ENCODE measurements at places on chromosomes 2 and 18.

GRCh38 chr2:147098940-147099339 lies 745.9 kb upstream of the ACVR2A start:
- DNase-seq: no peak

DNA sequence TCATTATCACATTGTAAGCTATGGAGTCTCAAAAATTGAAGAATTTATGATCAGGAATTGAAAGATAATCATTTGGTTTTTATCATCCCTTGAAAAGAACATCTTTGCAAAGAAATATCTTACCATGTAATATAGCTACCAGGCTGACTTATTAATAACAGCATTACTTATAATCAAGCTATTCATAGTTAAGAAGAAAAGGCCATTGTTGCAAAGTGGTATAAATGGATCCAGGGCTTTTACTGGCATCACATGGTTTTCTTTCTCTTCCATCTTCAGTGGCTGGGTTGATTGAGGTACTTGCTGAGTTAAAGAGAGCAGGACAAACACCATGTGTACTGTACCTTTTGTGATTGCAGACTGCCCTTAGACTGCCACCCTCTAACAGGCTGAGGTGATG lies 39.6 kb downstream of the MFSD6 start:
- no peak for DNase-seq

DNA sequence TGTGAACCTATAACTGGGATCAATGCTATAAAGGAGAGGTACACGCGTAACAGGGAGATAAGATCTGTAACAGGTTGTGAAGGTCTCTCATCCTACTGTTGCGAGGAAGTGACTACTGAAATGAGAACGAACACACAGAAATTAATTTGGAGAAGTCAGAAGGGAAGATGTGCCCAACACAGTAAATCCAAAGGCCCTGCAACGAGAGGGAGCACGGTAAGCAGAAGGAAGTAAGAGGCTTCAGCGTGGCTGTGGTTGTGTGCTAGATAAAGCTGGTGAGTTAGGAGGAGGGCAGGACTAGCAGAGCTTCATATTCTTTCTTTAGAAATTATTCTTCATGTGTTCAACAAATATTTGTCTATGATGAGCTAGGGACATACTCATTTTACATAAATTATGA lies 2.5 kb upstream of the ATG16L1 start:
- no peak for DNase-seq

GRCh38 chr2:168766600-168766999 lies 35.8 kb upstream of the NOSTRIN start:
- DNase-seq: no peak

DNA sequence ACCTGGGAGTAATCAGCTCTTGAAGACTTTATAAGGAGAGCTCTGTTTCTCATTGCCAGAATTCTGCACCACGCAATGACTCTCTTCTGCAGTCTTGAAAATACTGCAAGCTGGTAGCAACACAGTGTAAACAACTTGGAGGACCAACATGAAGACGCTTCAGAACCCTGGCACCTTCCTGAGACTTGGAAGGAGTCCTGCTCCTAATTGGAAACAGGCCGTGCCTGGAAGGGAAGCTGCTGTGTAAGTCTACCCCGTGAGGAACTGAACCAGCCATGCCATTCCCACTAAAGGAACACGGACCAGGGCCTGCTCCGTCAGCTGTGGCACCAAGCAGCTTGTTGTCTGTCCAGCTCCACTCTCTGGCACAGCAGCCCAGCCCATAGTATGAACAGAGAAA lies 171.1 kb downstream of the PAX3 start:
- no peak for DNase-seq

GRCh38 chr2:55796121-55796520 lies 102.5 kb upstream of the PNPT1 start:
- DNase-seq: no peak

GRCh38 chr18:52319424-52319983 lies 20.5 kb upstream of the DCC start:
- DNase-seq: no peak

GRCh38 chr18:79608999-79609461 lies 70.6 kb upstream of the CTDP1 start:
- DNase-seq: no peak

DNA sequence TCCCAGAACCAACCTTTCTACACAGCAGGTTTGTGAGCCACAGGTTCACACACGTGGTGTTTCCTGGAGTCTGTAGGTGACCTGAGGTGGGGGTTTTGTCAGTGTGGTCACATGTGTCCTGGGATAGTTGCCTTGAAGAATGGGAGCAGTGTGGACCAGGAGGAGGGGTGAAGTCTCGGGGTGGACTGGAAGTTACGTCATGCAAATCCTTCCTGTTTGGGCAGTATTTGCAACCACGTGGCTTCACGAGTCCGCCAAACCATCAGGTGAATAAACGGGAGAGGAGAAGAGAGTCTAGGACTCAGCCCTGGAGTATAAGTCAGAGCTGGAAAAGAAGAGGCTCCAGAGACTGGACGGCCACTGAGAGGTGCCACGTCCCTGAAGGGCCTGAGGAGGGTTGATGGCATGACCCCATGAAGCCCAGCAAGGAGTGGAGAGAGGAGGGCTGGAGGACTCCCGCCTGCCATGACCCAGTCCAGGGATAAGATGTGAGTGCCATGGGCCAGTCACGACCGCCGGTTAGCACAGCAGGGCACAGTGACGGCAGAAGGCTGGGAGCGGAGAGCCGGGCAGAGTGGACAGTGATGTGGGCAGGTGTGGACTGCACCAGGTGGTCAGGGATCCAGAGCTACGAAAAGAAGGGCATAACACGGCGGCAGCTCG lies 16.5 kb downstream of the LPIN1 start:
- no peak for DNase-seq

DNA sequence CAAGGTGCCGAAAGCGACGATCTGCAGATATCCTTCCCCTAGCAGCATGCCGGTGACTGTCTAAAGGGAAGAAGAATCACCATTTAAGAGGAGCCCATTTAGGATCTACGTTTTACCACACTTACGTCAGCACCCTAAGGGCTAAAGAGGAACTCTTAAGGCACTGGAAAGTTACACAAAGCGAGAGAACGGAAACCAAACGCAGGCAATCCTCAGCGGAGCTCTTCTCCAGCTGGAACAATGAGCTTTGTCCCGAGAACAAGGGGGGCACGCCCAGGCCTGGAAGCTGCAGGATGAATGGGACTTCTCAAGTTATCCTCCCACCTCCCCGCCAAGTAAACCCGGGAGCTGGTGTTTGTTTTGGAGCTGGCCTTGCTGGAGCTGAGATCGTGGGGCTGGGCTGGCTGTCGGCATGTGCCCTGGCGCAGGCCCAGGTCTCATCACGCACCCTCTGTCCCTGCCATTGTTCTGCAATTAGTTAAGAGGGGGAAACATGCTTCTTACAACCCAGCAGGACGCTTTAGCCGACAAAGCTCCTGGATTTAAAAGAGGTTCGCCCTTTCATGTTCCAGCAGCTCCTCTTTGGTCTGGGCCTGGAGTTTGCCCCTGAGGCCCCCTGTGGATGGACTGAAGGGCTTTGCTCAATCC lies 36.4 kb downstream of the PXDN start:
- no peak for DNase-seq

GRCh38 chr2:233468741-233469110 lies 97.9 kb downstream of the USP40 start:
- no peak for DNase-seq

DNA sequence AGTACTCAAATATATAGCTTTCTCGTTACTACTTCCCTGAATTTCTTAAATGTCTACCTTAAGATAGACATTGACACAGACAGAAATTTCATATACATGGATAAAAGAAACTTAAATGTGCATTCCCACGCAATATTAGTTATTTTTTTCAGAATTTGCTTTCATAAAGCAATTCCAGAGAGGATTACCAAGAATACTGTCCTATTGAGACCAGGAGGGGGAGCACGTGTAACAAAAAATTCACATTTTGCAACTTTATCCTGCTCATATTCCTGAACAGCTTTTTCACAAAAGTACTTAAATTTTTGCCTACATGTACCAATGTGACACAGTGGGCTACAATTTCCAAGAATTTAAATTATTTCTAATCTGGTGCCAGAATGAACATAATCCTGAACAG lies 30.7 kb upstream of the ERCC3 start:
- peak; percentile 25 for DNase-seq

- peak; percentile 12 for DNase-seq
Measured at GRCh38 chr18:53567929-53568574, 656.4 kb downstream of the MBD2 start.

- no peak for DNase-seq
Measured at GRCh38 chr2:23058435-23058834, 326.5 kb upstream of the KLHL29 start.

- no peak for DNase-seq
Measured at GRCh38 chr18:29430416-29430815, 1253.5 kb upstream of the CDH2 start.

DNA sequence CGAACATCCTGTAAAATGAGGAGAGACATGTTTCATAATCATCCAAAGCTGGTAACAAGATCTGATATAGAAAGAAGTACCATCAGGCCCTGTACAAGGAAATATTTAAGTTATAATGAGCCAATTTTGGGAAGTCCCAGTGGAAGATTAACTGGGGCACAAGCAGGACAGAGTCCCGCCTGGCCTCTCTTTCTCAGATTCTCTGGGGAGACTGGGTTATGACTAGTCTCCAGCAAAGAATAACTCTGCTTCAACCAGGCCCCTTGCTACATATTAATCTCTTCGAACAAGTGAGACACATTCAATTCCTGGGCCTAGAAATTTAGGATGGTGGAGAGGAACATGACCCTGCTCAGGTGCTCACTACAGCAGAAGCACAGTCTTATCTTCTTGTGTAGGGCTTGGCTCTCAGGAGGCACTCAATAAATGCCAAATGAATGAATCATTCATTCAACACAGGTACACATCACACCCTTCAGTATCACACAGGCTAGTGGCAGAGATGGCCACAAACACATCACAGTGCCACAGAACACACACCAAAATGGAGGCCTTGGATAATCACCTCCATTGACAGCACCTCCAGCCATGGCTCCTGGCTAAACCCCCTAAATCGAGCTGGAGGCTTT lies 46.4 kb upstream of the RNF152 start:
- no peak for DNase-seq

DNA sequence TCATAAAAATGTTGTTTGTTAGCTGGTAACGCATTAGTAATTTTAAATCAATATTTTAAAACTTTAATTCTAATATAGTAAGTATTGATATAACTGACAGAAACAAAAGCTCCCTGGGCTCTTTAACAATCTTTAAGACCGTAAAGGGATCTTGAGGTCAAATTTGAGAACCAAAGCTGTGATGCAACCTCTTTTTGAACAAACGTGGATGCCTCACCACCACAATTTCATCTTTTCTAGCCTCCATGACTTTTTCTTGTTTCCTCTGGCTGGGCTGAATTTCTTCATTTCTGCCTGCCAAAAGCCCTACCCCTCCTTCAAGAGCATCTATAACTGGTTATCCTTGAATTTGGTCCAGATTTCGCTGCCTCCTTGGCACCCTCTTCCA lies 563 bp upstream of the POLE4 start:
- DNase-seq: no peak

GRCh38 chr2:144927429-144927828 lies 407.5 kb upstream of the ZEB2 start:
- DNase-seq: no peak

GRCh38 chr2:238182362-238182761 lies 21.1 kb downstream of the ILKAP start:
- DNase-seq: no peak

- no peak for DNase-seq
Measured at GRCh38 chr18:12968619-12969018, 20.8 kb downstream of the SEH1L start.

DNA sequence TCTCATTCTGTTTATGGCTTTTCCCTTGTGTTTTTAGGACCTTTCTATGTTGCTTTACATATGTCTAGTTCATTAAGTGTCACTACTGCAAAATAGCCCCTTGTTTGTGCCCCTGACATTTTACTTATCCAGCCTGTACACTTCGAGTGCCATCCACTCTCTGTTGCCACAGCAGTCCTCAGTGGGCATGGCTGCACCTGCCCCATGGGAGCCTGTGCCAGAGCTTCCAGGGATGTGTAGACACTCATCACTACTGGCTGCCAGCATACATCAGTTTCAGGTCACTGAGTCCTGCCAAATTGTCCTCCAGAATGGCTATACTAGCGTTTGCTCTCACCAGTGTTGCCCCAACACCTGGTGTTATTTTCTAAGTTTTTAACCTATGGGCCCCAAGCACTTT lies 80.4 kb downstream of the ARMC9 start:
- DNase-seq: no peak

GRCh38 chr2:226673314-226673723 lies 126.3 kb downstream of the IRS1 start:
- DNase-seq: no peak

DNA sequence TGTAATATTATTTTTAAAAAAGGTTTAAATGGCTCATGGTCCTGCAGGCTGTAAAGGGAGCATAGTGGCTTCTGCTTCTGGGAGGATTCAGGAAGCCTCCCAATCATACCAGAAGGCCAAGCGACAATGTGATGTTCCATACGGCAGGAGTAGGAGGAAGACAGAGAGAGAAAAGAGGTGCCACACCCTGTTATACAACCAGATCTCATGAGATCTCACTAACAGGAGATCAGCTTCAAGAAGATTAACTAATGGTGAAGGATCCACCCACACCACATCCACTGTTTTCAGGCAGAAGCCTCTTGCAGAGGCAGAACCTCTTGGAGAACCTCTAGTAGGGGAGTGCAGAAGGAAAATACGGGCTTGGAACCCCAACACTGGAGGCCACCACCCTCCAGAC lies 103.9 kb upstream of the TEKT4 start:
- DNase-seq: no peak

- DNase-seq: no peak
Measured at GRCh38 chr18:22765896-22766295, 167.2 kb upstream of the RBBP8 start.

GRCh38 chr2:70796262-70796661 lies 5.8 kb upstream of the FIGLA start:
- no peak for DNase-seq

GRCh38 chr2:77721593-77721992 lies 199.4 kb upstream of the LRRTM4 start:
- DNase-seq: no peak

- DNase-seq: no peak
Measured at GRCh38 chr2:182259629-182260150, 167.1 kb downstream of the PDE1A start.
